Non-pigmented ciliary epithelial cell (primary cell): ENCODE measurements at places on chromosomes 12 and 14.

- DNase-seq, result no peak
Measured at GRCh38 chr12:95789126-95790032, 1.2 kb downstream of the NTN4 start.

- DNase-seq, result no peak
Measured at GRCh38 chr12:11746024-11746771, 96.7 kb downstream of the ETV6 start.

DNA sequence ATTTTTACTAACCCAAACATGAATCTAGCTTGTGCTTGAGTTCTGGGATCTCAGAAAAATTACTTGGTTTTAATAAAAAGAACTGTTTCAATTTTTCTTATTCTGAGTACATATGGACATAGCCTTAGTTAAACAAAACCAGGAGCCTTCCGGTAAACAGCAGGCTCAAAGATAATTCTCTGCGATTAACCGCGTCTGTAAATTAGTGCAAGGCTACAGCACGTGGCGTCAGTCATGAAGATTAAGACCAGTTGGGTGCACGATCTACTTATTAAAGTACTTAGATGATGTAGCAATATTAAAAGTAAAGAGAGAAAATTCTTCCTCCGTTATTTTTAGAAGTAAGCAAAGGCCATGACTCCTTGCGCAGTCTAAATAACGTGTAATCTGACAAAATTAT is 700 bp downstream of the KCNJ8 start:
- no peak for DNase-seq

DNA sequence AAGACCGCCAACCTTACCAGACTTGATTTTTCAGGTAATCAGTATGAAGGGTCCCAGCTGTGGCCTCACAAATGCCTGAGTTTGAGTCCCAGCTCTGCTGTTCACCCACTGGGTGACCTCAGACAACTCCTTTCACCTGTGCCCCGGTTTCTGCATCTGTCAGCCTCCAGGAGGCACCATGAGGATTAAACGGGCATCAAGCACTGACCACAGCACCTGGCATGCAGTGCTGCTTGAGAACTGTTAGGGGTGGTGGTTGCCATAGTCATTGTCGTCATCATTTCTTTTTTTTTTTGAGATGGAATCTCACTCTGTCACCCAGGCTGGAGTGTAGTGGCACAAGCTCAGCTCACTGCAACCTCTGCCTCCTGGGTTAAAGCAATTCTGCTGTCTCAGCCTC is 57.9 kb downstream of the PHETA1 start:
- no peak for DNase-seq

DNA sequence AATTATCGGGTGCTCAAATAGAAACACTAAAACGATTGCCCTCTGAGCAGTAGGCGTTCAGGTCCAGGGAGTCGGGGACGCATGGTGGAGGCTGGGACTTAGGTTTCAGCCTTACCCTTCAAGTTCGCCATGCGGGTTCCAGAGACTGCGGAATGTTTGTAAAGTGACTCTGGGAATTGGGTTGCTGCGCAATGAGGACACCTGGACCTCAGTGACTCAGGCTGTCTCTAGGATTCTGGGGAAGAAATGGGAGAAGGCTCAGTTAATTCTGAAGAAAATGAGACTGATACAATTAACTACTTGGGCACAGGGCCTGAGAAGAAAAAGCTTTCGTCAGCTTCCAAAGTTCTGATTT is 1.1 kb downstream of the LGALS3 start:
- no peak for DNase-seq

DNA sequence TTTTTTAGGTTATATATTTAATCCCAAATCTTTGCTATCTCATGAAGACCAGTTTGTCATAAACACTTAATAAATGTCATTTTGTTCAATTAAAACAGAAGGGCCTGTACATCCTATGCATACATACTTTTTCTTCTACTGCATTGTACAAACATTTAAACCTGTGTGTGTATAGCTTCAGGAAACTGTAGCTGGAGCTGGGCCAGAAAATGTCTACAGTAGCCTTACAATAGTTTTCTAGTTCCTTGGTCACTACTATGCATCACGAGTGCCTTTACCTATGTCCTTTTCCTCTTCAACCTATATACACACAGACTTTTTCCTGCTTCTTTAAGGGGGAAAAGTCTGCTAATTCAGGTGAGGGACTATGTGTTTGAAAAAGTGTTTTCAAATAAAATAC is 302.8 kb downstream of the PAWR start:
- DNase-seq, result no peak

GRCh38 chr14:55733599-55733998 is 153.6 kb downstream of the KTN1 start:
- no peak for DNase-seq

GRCh38 chr12:105359856-105360255 is 29.4 kb downstream of the C12orf75 start:
- no peak for DNase-seq

- DNase-seq, result no peak
Measured at GRCh38 chr14:89638891-89639290, 221.9 kb upstream of the FOXN3 start.

- DNase-seq, result no peak
Measured at GRCh38 chr14:100723135-100723829, 3.4 kb upstream of the DLK1 start.

DNA sequence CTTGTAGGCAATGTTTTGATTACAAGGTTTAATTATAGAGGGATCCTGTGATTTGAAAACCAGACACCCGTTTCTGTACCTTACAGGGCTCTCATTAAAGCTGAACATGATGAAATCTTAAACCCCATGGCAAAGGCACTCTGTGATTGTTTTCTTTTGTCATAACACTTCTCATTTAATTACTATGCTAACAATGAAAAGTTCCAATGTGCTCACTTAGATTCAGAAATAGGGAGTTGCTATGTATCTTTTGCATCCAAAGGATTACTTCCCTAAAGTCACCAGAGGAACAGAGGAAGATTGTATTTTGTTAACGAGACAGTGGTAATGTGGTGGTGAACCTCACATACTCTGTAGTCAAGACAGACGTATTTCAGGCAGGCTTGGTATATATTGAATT is 81.5 kb upstream of the MYF6 start:
- no peak for DNase-seq

DNA sequence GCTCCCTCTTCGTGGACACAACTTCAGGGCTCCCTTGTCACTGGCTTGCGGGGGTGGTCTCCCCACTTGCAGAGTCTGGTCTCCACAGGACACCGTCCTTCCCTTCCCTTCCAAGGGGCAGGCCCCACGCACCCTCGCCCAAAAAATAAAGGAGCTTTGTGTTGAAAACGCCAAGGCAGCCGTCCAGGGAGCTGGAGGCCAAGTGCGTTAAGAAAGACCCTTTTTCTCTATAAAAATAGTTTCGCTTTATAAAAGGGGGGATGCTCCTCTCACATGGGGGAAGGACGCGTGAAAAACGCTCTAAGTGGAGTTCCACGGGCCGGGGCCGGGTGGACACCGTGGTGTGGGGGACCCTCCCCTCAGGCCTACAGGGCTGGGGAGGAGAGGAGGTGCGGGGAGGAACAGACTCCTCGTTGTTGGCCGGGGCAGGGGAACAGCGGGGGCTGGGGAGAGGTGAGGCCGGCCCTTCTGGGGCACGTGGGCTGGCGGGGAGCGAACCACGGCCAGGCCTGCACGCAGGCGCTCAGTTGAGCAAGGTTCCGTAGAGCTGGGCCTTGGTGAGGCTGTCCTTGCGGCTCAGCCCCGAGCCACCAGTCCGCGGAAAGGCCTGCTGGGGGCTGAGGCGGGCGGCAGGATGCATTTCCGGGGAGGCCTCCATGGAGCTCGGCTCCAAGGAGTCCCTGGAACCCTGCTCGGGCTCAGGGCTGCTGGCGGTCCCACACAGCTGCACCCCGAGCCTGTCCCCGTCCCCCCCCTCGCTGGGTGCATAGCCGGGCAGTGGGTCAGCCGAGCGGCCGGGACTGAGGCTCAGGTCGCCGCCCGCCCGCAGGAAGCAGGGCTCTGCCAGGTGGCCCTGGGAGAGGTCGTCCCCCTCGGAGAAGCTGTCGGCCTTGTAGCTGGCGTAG is 49.5 kb downstream of the BEGAIN start:
- no peak for DNase-seq

- DNase-seq, result no peak
Measured at GRCh38 chr12:122050706-122051105, 27.9 kb upstream of the MLXIP start.

GRCh38 chr12:127005406-127005805 is 1261.6 kb upstream of the TMEM132C start:
- no peak for DNase-seq

DNA sequence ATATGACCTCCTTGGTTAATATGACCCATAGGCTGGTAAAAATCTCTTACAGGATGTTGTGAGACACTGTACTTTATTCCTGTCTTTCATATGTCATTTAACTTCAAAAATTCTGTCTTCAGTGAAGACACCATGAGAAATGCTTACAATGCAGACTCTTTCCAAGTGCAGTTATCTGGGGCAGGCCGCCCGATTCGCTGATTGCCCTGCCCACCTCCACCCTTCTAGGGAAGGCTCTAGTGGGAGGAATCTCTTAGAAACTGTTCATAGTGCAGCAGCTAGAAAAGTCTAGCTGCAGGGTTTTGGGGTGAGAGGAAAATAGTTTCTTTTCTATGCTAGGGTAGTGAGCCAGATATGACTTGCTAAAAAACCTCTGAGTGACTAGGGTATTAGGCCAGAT is 15.0 kb upstream of the CIPC start:
- DNase-seq, result no peak
